Lung (tissue), 17 donors: ENCODE measurements at places on chromosomes 7 and 10. TPM values are rescaled to one million over a fixed set of nuclear protein-coding genes. Genes with fewer than 3 reads are reported as not detected.

Gene UPK3BL1
- 27.0 TPM for total RNA-seq

Gene ARMC3
- total RNA-seq, result 32.8 TPM

Gene FXYD4
- 3.9 TPM for total RNA-seq

Gene CXCL12
- total RNA-seq, result 91.4 TPM

Gene SEMA3D
- total RNA-seq, result 49.0 TPM

Gene INTS15
- total RNA-seq, result 24.7 TPM

Gene SMO
- 19.3 TPM for total RNA-seq

Gene ADCY1
- total RNA-seq, result 1.8 TPM

Gene ELOVL3
- 0.54 TPM for total RNA-seq

Gene OR6V1
- not detected for total RNA-seq

Gene PRLHR
- not detected for total RNA-seq

Gene HOXA11
- total RNA-seq, result not detected

Gene CCZ1B
- total RNA-seq, result 43.8 TPM

Gene TCAF2
- 4.4 TPM for total RNA-seq

Gene TNPO3
- 45.9 TPM for total RNA-seq

Gene TMEM139
- 26.9 TPM for total RNA-seq

Gene PCDH15
- total RNA-seq, result 16.9 TPM

Gene ZNF25
- total RNA-seq, result 8.0 TPM

Gene CUL2
- total RNA-seq, result 30.8 TPM

Gene BMS1
- total RNA-seq, result 15.6 TPM

Gene SHH
- 9.3 TPM for total RNA-seq

Gene SFTPA2
- 7,888 TPM for total RNA-seq

Gene FAM237B
- total RNA-seq, result not detected

Gene ANKRD2
- total RNA-seq, result 3.1 TPM

Gene TUBAL3
- not detected for total RNA-seq
